ENCODE measurements at places on chromosomes 11 and 22.

DNA sequence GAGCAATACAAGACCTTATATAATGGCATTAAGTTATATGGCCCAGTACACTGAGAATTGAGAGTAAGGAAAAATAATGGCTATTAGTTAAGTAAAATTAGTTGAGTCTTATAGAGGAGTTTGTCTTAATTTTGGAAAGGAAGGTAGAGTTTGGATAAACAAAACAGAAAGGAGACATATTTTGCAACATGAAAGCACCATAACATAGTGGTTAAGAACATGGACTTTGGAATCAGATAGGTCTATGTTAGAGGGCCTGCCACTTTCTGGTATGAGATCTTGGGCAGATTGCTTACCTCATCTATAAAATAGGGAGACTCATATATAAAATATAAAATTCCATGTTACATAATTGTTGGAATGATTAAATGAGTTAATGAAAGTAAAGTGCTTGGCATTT, 68.9 kb downstream of the CSTPP1 start:
- no peak for DNase-seq

- no peak for DNase-seq
These were observed 375.4 kb downstream of the DDX10 start for GRCh38 chr11:109040303-109040702.

DNA sequence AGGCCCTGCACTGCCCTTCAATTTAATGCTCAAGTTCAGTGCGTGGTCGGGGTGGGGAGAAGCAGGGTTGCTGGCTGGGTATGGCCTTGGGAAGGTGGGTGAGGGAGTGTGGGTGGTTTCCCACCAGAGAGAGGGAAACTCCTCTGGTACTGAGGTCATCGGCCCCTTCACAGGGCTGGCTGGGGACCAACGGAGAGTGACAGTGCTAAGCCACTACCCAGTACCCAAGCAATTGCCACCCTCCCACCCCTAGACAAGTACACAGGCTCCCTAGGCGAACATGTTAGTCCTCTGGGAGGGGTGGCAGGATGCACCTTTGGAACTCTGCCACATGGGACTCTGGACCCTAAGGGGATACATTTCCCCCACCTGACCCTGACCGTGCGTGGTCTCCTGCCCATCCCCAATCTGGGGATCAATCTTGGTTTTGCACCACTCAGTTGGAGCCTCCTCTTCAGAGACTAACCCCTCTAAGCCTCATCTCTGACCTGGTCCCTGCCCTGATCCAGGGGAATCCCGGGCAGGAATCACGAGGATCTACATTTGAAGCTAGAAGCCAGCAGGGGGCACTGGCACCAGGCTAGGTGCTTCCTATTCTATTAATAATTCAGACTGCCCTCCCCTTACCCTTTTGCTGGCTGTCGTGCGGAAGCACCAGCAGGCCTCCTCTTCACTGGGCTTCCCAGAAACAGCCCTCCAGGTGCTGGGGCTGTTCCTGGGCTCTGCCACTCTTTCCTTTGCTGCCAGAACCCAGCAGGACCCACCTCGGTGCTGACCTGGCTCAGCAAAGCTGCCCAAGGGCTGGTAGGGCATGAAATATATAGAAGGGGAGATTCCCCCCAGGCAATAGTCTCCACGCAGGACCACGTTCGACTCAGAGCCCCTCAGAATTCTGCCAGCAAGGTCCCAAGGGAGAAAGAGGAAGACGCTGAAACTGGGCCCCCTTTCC, 377.7 kb downstream of the TENM4 start:
- DNase-seq = no peak

GRCh38 chr11:114314096-114314495, 17.9 kb downstream of the NNMT start:
- no peak for DNase-seq

- no peak for DNase-seq
These were observed 96.2 kb upstream of the TRIM77 start for GRCh38 chr11:89613911-89614310.

GRCh38 chr11:131511794-131512193, 141.4 kb downstream of the NTM start:
- peak; percentile 5 for DNase-seq

GRCh38 chr11:77082838-77083565, 16.2 kb downstream of the CAPN5 start:
- DNase-seq = peak; percentile 56

- no peak for DNase-seq
These were observed 217.3 kb upstream of the ARHGAP42 start for GRCh38 chr11:100469835-100470234.

DNA sequence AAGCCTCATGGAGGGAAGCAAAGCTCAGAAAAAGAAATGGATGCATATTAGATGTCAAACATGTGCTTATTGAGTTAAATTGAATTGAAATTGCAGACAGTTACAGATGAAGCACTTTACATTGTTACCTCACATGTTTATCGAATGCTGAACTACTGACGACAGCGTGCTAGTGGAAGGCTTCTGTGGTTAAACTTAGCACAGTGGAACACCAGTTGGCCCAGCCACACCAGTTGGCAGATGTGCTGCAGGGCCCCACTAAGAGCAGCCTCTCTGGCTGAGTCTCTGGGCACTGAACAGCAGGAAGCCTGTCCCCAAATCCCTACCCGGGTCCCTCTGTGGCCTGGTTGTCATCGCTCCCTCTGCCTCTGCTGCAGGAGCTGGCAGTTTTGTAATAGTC, 242.1 kb downstream of the NTM start:
- no peak for DNase-seq

GRCh38 chr11:5267033-5267563, 2.6 kb downstream of the HBE1 start:
- no peak for DNase-seq

- DNase-seq = peak; percentile 36
These were observed 258.3 kb downstream of the LRRC4C start for GRCh38 chr11:41201156-41201555.

- DNase-seq = no peak
These were observed 11.1 kb upstream of the CSF2RB start for GRCh38 chr22:36902143-36902926.

DNA sequence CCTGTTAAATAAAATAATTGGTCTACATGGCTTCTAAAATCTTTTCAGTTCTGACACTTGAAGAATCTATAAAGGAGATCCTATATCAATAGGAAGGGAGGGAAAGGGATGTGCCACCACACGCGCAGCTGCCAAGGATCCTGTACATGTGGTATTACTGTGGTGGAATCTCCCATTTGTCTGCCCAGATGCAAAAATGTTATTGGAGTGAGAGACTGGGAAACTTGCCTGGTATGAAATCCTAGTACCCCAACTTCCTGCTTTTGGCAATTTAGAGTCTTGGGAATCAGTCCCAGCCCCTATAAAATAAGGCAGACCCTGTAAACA, 81.9 kb upstream of the PICALM start:
- DNase-seq = no peak

- no peak for DNase-seq
These were observed 9.2 kb upstream of the SLC5A12 start for GRCh38 chr11:26731084-26731456.

DNA sequence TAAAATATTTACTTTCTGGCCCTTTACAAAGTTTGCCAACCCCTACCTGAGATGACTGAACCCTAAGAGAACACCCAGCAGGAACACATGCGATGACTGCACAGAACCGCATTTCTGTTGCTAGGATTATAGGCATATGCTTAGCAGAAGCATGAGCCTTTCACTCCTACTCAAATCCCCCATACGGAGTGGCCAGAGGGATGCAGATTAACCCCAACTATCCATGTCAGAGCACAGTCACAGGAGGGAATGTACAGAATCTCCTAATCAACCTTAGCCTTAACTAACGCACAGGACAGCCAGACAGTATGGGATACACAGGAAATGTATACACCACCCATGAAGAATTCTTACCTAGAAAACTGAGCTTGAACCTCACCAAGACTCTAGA, 6.2 kb downstream of the HPS4 start:
- DNase-seq = peak; percentile 28

GRCh38 chr11:37967635-37968034, 1369.6 kb upstream of the RAG2 start:
- DNase-seq = no peak

DNA sequence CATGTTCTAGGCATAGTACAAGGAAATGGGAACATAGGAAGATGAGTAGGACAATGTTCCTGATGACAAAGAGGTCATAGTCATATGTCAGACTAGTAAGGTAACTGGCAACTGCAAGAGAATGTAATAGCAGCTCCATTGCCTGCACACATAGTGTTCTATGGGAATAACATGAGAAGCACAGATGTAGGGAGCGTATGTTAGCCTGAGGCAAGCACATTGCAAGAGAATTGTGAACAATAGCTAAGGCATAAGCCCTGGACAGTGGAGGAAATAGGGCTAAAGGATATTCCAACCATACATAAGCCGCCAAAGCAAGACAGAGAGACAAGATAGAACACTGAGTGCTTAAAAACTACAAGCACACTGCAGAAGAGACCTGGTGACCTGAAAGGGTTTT, 1017.0 kb upstream of the TENM4 start:
- no peak for DNase-seq

GRCh38 chr11:64715756-64716472, 7.1 kb downstream of the NRXN2 start:
- no peak for DNase-seq

- no peak for DNase-seq
These were observed 155.7 kb downstream of the WT1 start for GRCh38 chr11:32279672-32280071.
